ENCODE measurements at places on chromosomes 11 and 22. TPM values are rescaled to one million over a fixed set of nuclear protein-coding genes. Genes with fewer than 3 reads are reported as not detected.

Gene OVOL1
- 1.4 TPM for total RNA-seq

Gene CHRNA10
- total RNA-seq: 0.66 TPM

Gene C22orf15
- 1.8 TPM for total RNA-seq

Gene PATE4
- not detected for total RNA-seq

Gene SYT7
- total RNA-seq: 4.8 TPM

Gene C22orf42
- not detected for total RNA-seq

Gene TBX1
- 6.2 TPM for total RNA-seq

Gene MRGPRX3
- total RNA-seq: not detected

- peak; percentile 43 for DNase-seq
Measured at GRCh38 chr11:122101625-122102291, 14.3 kb downstream of the BLID start.

GRCh38 chr11:3120071-3120792 is 44.9 kb downstream of the OSBPL5 start:
- DNase-seq: peak; percentile 23

GRCh38 chr11:118216621-118217481 is 8.0 kb downstream of the JAML start:
- DNase-seq: no peak

- no peak for DNase-seq
Measured at GRCh38 chr11:125625225-125625629, 264 bp downstream of the CHEK1 start.

GRCh38 chr11:61303725-61304124 is 8.6 kb upstream of the VWCE start:
- no peak for DNase-seq

- no peak for DNase-seq
Measured at GRCh38 chr11:117744471-117745150, 52.4 kb downstream of the DSCAML1 start.

- DNase-seq: no peak
Measured at GRCh38 chr11:93403930-93404329, 73.4 kb downstream of the DEUP1 start.

GRCh38 chr11:132792341-132793140 is 739.8 kb downstream of the OPCML start:
- peak; percentile 80 for DNase-seq

DNA sequence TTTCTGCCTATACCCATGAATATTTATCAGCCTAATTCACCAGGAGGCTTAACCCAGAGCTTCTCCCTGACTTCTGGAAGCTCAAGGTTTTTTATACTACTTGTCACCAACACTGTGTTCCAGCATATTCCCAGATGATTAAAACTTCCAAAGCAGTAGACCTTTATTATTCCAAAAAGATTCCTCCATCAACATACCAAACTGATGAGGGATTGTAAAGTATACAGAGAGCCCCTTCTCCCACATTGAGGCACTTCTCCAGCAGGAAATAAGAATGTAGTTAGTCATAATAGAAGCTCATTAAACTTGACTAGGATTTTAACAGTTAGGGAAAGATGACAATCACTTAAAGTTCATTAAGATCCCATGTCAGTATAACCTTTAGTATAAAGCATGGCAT is 51.4 kb upstream of the CEP126 start:
- DNase-seq: no peak

DNA sequence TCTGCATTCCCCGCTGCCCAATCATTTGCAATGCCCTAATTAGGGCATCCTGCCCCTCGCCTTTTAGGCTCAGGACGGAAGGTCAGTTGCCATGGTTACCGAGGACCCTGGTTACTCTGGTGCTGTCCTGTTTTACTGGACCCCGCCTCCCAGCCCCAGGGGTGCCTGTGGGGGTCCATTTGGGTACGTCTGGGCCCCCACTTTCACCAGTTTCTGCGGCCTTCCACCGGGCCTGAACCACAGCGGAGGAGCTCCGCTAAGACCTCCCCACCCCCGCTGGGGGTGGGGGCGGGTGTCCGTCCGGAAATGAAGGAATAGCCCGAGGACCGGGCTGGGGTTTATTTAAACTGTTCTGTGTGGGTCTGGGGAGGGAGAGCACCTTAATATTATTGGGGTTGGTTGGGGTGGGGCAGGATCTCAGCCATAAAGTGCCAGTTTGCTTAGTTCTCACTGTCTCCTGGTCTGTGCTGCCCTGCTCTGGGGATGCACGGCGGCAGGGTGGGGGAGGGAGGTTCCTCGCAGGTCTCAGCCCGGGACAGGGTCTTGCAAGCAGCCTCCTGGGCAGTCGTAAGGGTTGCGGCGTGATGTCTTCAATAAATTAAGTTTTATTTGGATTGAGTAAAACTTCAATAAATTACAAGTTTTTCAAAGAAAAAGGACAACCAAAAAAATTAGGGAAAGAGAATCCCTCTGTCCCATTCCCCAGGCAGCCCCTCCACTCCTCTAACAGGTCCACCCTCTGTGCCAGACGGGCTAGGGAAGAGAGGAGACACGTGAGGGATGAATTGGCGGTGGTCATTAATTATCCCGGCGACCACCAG is 5.3 kb downstream of the PHOX2A start:
- peak; percentile 81 for DNase-seq

GRCh38 chr11:92098172-92098571 is 126.4 kb upstream of the FAT3 start:
- DNase-seq: no peak

- DNase-seq: no peak
Measured at GRCh38 chr22:50002791-50003190, 9.8 kb downstream of the IL17REL start.

GRCh38 chr11:12841946-12842630 is 167.0 kb upstream of the RASSF10 start:
- no peak for DNase-seq

GRCh38 chr11:122115524-122116379 is at the start of gene BLID:
Gene BLID, minus strand, starts transcription at chr11:122116215. Its CDS starts 293 bp downstream, at chr11:122115922.
- no peak for DNase-seq

- DNase-seq: no peak
Measured at GRCh38 chr22:29937940-29938693, 55.1 kb downstream of the MTMR3 start.

DNA sequence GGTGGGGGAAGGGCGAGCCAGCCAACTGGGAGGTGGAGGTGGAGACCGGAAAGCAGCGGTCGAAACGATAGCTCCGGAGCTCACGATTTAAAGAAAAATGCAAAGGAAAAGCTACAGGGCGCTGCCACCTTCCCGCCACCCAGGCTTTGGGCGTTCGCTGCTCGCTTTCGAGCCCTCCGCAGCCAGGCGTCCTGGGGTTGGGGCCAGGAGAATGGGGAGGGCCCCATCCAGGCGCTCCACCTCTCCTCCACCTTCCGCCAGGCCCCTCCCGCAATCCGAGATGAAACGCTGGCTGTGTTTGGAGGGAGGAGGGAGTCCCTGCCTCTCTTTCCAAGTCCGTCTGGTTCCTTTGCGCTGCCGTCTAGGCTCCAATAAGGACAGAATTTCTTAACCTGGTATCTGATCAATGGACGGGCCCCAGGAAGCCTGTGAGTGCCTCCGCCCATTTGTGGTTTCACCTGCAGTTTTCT is 483 bp upstream of the ABTB2 start:
- DNase-seq: no peak

DNA sequence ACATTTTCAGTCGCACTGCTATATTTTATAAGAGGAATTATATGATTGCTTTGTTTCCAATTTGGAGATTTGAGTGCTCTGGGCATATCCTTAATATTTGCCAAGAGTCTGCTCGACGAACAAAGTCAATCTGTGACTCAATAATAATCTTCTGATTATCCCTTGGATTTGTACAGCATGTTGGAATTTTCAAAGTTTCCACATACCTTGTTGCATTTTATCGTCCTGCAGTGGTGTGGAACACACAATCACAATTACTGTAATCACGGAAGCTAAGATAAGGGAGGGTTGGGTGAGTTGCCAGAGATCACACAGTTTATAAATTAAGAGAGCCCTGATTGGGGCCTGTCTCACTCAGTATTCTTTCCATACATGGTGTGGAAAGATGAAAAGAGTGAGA is 189.3 kb downstream of the GUCY1A2 start:
- DNase-seq: no peak

DNA sequence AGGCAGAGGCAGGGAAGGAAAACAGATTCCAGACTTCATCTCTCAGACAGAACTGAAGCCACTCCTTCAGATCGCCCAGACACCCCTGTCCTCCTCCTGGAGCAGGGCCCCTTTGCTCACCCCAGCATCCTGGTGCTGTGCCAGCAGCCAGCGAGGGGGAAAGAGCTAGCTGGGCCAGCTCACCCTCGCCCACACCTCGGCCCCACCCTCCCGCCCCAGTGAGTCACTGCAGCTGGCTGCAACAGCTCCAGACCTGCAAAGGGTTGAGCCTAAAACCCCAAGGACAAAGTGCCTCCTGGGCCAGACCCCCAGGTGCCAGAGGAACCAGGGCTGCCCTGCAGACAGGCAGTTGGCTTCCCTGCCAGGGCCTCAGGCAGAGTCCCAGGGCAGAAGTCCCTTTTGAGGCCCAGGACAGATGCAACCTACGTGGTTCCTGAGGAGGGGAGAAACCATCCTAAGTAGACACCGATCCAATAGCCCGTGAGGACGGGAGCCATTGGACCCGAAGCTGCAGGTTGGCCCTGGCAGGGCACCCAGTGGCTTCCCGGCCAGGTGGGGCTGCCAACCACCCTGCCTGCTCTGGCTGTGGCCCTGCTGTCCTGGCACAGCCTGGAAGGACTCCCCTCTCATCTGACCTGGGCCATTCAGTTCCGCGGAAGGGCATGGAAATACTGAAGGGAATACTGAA is 7.2 kb downstream of the AHNAK start:
- peak; percentile 58 for DNase-seq

GRCh38 chr11:10588904-10589303 is 20.4 kb upstream of the LYVE1 start:
- no peak for DNase-seq

- DNase-seq: no peak
Measured at GRCh38 chr11:95922536-95923438, 1.1 kb downstream of the MTMR2 start.

- no peak for DNase-seq
Measured at GRCh38 chr22:41047801-41048211, 44.6 kb upstream of the EP300 start.

DNA sequence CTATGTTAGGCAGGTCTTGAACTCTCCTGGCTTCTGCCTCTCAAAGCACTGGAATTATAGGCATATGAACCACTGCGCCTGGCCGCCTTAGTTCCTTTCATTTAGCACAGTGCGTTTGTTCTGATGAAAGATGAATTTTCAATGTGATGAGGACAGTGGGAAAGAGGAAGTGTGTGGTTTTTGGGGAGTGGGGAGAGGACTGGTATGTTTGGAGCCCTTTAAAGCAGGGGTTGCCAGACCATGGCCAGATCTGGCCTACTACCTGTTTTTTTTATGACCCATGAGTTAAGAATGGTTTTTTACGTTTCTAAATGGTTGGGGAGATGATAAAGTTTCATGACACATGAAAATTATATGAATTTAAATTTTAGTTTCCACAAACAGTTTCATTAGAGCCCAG is 12.5 kb downstream of the ATXN10 start:
- no peak for DNase-seq

- DNase-seq: no peak
Measured at GRCh38 chr11:41980741-41981140, 521.3 kb upstream of the LRRC4C start.

GRCh38 chr22:18115906-18116371 is 5.3 kb downstream of the TUBA8 start:
- no peak for DNase-seq

DNA sequence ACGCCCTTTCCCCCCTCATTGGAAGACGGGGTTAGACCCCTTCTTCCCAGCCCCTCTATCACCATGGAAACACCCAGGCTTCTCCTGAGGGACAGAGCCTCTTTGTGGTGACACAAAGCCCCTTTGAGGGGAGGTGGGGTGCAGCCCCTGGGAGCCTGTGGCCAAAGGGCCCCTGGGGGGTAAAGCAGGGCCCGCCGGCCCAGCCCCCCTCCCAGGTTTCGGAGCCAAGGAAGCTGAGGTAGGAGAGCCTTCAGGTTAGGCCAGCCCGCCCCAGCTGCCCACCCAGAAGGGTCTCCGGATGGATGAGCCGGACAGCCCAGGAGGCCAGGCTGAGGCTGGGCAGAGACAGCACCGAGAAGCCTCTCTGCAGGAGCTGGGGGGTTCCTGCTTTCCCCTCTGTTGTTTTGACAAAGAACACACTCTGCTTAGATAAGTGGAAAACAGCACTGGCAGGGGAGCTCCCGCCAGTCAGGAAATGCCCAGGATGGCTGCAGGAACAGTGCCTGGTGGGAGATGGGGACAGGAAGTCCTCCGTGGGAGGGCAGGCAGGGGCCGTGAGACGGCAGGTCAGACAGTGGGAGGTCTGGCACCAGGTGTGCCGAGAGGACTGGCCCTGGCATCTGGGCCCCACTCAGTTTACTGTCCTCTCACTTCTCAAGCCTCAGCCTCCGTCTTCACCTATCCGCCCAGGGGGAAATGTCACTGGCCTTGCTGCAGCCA is 18.2 kb downstream of the ARVCF start:
- peak; percentile 76 for DNase-seq

GRCh38 chr11:2036863-2037486 is 39.3 kb upstream of the H19 start:
- no peak for DNase-seq

DNA sequence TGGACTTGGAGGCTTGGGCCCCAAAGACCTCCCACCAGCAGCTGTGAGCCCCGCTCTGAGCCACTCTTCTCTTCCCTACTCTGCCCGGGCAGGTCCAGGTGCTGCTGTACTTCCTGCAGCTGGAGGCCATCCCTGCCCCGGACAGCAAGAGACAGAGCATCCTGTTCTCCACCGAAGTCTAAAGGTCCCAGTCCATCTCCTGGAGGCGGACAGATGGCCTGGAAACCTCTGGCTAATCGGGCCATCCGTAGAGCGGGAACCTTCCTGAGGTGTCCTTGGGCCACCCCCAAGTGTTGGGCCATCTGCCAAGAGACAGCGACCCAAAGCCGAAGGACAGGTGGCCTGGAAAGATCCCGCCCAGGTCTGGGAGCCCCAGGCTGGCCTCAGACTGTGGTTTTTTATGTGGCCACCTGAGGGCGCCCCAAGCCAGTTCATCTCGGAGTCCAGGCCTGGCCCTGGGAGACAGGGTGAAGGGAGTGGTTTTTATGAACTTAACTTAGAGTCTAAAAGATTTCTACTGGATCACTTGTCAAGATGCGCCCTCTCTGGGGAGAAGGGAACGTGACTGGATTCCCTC is 135.1 kb downstream of the BCR start:
- DNase-seq: peak; percentile 90

DNA sequence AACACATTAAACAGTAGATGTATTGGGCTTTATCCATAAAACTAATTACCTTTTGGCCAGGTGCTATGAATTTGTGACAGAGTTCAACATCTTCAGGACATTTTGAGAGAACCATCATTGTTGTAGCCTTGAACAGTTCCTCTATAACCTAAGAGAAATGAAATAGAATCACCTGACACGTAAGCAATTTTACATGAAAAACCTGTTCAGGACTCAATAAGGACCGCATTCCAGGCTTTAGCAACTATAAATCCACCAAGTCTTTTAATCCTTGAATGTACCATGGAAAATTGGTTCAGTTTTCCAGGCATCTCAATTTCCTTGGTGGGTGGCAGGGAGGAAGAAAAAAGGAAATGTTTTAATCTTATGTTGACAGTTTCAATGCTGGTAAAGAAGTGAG is 60.9 kb upstream of the GAB2 start:
- DNase-seq: no peak

GRCh38 chr11:14673824-14674405 is 30.3 kb downstream of the PDE3B start:
- DNase-seq: no peak

All from H7 (cell line).